ENCODE measurements at places on chromosomes 4 and X.
A peak's percentile ranks its signal among the peaks of the same experiment; 100 is the strongest.

DNA sequence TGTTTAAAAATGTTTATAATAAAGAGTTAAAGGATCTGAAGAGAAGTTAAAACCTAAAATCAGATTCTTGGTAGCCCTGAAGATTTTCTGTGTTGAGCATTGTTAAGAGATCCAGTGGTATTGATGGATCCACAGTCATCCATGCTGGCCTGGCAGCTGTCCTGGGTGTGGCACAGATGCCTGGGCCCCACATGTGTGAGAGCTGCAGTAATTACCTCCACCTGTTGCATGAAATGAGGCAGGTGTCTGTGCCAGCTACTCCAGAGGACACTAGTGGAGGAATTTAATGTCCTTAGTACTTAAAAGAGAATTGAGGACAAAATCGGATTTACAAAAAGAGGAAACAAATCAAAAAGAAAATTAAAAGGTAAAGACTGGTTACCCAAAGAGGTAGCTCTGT, 44.0 kb downstream of the MGST2 start:
- DNase-seq, result no peak

DNA sequence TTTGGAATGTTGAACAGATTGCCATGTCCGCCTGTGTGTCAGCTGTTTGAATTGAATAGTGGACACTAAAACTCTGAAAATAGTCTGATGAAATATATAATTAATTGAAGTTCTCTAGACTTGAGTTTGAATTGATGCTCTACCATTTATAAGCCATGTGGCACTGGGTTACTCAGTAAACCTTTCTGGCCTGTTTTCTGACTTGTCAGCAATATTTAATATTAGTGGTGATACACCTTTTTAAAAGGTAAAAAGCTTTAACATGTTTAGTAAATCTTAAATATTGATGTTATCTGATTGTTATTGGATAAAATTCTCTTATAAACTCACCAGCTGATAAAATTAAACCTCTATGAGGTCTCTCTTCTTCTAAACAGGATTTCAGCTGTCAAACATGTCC, 695.4 kb upstream of the HS3ST1 start:
- DNase-seq, result no peak

- DNase-seq, result no peak
Measured at GRCh38 chrX:39336671-39337311, 535.5 kb downstream of the MID1IP1 start.

GRCh38 chrX:23505531-23506303, 161.6 kb upstream of the PRDX4 start:
- DNase-seq, result no peak

DNA sequence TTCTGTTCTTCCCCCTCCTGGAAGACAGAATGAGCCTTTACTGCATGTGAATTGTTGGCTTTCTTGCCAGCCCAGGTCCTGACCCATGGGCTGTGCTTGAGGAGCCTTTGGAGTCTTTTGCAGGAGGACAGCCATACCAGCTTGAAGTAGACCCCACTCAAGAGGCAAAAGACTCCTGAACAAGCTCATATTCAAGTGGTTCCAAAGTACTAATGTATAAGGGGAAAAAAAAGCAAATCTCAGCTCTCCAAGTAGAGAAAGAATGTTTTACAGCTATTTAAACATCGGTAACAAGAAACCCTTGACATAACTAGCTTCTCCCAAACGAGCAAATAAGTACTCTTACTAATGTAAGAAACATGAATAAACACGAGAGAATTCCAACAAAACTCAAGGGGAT, 174.9 kb upstream of the MXRA5 start:
- DNase-seq, result no peak

- no peak for DNase-seq
Measured at GRCh38 chr4:82352825-82353366, 20.9 kb downstream of the HNRNPD start.

DNA sequence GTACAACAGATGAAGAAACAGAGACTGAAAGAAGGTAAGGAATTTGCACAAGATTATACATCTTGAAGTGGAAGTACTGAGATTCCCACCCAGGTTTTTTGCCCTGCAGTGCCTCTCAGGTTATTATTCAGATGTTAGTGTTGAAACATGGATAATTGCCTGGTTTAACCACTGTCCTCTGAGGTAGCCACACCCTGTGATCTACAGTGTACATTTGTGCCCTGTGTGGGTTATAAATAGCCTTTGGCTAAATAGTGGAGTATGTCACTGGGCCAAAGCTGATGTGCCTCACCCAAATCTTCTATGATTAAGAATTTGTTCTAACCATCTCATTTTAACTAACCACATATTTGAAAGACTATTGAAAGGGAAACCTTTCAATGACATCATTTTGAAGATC, 5.4 kb upstream of the ASB5 start:
- DNase-seq, result no peak

DNA sequence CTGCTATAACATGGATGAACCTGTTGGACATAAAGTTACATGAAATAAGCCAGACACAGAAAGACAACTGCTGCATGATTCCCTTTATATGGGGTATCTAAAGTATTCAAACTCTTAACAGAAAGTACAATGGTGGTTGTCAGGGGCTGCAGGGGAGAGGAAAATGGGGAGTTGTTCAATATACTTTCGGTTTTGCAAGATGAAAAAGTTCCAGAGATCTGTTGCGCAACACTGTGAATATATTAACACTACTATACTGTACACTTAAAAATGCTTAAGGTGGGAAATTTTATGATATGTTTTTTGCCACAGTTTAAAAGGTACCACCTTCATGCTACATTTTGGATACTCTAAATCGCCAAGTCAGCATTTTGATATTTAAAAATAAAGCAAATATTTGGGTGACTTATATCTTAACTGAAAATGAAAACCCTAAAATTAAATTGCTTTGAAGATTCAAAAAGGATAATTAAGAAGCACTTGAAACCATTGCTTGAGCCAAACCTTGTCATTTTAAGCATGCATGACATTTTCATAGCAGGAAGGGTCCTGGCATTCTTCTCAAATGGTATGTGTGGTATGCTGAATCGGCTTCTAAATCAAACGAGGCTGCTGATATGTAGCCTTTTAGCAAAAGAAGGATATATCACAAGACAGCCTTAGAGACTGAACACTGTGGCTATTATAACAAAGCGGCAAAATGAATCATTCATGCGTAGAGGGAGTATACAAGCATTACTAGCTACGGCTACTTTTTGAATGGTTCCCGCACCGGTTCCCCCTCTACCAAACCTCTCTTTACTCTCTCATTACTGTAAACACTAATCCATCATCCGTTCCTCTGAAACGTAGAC, 607.1 kb upstream of the DIPK2B start:
- no peak for DNase-seq

DNA sequence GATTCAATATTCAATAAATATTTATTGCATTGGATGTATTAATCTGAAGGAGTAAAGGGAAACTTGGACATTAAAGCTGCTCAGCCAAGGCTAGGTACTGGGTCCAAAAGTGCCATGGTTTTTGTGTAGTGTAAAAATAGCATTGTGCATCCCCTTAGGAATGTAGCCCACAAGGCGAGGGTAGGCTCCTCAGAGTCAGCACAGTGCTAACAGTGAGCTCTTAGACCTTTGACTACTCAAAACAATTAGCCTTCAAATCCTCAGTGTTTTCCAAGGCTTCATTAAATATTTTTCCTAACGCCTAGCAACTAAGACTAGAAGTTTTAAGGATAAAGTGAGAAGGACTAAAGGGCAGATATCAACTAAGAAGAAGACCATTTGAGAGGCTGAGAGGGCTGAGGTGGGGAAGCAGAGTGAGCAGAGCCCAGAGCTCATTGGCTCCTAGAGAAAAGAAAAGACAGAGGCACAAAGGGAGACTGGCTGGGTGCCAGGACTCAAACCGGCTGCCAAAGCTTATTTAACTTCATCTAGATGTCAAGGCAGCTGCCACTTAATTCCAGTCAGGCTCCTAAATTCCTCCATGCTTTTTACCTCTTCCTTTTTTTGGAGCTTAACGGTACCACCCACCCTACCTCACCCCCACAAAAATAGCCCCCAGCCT, 17.0 kb downstream of the PRKG2 start:
- no peak for DNase-seq

GRCh38 chr4:972651-973424, 531 bp downstream of the DGKQ start:
- peak; percentile 54 for DNase-seq

- DNase-seq, result no peak
Measured at GRCh38 chr4:113826421-113826820, 64.9 kb upstream of the CAMK2D start.

GRCh38 chr4:165505958-165506837, 127.4 kb downstream of the CPE start:
- no peak for DNase-seq

- DNase-seq, result no peak
Measured at GRCh38 chrX:40392599-40392998, 188.2 kb upstream of the ATP6AP2 start.

GRCh38 chr4:128298852-128299251, 11.2 kb upstream of the PGRMC2 start:
- no peak for DNase-seq

GRCh38 chrX:40013266-40014195, 84.2 kb downstream of the BCOR start:
- DNase-seq, result peak; percentile 26

DNA sequence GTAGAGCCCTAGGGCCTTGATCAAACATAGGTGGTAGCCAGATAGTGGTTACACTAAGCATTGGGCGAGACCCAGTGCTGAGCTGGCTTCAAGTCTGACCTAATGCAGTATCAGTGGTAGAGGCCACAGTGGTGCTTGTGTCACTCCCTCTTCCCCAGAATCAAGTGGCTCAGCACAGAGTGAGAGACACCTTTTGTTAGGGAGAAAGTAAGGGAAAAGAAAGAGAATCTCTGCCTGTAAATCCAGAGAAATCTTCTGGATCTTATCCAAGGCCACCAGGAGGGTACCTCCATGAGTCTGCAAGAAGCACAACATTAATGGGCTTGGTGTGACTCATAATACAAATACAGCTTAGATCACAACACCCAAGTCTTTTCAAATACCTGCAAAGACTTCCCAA, 117.7 kb upstream of the SLC6A14 start:
- no peak for DNase-seq

DNA sequence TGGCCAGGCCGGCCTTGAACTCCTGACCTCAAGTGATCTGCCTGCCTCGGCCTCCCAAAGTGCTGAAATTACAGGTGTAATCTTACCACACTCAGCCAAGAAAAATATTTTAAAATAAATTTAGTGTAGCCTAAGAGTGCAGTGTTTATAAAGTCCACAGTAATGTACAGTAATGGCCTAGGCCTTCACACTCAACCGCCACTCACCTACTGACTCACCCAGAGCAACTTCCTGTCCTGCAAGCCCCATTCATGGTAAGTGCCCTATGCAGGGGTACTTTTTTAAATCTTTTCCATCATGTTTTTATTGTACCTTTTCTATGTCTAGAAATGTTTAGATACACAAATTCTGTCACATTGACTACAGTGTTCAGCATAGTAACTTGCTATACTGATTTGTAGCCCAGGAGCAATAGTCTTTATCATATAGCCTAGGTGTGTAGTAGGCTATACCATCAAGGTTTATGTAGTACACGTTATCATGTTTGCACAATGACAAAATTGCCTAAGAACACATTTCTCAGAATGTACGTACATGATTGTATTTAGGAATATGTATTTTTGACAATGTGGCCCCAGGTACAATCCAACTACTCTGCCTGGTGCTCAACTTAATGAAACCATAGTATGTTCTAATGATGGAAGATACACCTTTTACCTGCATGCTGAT, 455.2 kb downstream of the PCDH7 start:
- DNase-seq, result no peak

- DNase-seq, result no peak
Measured at GRCh38 chrX:139204898-139205667, 325.5 kb upstream of the F9 start.

- no peak for DNase-seq
Measured at GRCh38 chr4:147640331-147640730, 23.1 kb downstream of the TMEM184C start.

DNA sequence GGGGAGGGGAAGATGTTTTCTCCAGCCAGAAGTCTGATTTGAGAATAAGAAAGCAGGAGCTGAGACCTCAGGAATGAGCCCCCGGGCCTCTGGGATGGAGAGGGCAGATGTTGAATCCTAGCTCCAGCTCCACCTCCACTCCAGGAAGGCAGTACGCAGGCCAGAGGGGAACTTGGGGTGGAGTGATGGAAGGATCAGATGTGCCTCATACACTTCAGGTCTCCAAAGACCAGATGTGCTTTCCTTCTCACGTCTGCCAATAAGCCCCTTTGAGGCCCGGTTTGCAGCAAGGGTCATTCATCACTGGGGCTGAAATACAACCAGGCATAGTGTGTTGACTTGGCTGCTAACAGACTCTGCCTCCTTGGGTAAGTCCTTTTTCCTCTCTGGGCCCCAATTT, 28.1 kb downstream of the STARD8 start:
- no peak for DNase-seq

GRCh38 chr4:2275546-2276251, 13.8 kb upstream of the MXD4 start:
- DNase-seq, result no peak

DNA sequence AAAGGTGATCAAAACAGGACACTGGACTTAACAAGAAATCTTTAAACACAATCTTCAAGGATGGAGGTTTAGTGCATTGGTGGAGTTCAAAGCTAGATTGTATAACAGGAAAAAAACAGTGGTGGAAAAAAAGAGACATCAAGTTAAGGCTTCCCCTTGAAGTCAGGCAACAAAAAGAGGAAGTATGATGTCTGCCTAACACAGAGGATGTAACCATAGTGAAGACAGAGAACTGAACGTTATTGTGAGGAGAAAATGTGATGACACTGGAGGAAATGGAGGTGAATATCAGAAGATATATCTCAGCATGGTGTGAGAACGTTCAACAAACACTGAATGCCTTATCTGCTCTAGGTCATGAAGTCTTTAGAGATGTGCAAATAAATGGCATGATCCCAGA, 192.4 kb upstream of the AR start:
- no peak for DNase-seq

- DNase-seq, result no peak
Measured at GRCh38 chr4:27861802-27862201, 1001.2 kb downstream of the STIM2 start.

GRCh38 chr4:875818-876423, 50.0 kb upstream of the CPLX1 start:
- DNase-seq, result no peak

DNA sequence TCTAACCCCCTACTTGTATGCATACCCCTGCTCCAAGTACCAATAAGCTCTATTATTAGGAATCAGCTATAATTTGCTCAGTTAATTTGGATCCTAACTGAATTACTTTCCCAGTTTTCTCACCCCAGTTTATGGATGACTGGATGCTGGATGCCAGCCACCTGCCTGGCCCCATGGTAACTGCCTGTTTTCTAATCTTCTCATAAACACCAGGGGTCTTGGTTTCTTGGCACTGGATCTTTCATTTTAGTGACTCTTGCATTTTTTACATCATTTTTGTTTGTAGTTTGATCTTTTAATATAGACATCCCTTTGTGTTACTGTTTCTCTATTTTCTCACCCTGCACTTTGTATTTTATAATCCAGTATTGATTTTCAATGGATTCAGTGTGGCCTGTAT, 246.8 kb downstream of the ADGRL3 start:
- no peak for DNase-seq

DNA sequence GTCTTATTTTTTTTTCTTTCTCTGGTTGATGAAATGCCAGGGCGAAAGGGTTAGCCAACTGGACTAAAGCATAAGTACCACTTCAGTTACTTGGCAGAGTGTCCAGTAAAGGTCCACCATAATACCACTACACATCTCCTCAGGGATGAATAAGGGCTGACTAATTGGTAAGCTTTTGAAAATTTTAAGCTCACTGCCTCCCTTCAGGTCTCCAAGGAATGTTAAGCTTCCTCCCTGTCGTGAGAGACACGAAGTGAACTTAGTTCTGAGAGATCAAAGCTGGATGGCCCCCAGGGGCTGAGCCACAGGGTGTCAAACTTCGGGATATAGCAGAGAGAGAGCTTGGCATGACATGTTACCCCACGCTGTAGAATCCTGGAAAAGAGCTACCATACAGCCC, 111.4 kb downstream of the VSIG4 start:
- DNase-seq, result no peak

All from activated CD4-positive, alpha-beta T cell treated with anti-CD3 and anti-CD28 coated beads, Interleukin-2, amount 50 U/mL, for 1 hour (primary cell).